Stimulated activated CD8-positive, alpha-beta memory T cell treated with anti-CD3 and anti-CD28 coated beads, Interleukin-15, amount 100 ng/mL, for 4 hours (primary cell): ENCODE measurements at places on chromosomes 4 and X.
A peak's percentile ranks its signal among the peaks of the same experiment; 100 is the strongest.

DNA sequence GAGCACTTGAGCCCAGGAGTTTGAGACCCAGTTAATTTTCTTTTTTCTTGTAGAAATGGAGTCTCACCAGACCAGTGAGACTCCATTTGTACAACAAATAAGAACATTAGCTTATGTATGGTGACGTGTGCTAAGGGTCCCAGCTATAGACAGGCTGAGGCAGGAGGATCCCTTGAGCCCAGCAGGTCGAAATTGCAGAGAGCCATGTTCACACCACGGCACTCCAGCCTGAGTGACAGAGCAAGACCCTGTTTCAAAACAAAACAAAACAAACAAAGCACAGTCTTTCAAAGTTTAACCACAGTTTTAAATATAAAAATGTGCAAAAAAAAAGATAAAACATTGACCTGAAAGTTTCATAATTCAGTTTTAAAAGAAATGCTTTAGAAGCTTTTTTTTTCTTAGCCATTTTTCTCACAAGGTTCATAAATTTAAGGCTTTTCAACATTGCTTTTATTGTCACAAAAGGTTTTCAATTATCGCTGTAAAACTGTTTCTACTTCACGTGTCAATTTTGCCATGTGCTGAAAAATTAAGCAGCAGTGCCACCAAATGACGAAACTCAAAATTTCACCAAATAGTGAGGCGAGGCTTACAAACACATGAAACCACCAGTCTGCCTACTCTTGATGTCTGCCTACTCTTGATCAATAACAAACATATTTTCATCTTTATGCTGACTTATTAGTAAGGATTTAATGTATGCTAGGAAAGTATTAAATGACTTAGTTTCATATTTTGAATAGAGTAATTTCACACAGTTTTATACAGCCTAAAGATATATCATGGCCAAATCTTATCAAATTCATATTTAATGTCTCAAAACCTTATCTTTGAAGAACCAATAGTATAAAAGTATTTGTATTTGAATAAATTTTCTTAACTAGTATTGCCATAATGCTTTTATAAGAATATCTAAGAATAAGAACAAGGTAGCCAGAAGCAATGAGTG, 126.3 kb downstream of the NEK1 start:
- DNase-seq: no peak

DNA sequence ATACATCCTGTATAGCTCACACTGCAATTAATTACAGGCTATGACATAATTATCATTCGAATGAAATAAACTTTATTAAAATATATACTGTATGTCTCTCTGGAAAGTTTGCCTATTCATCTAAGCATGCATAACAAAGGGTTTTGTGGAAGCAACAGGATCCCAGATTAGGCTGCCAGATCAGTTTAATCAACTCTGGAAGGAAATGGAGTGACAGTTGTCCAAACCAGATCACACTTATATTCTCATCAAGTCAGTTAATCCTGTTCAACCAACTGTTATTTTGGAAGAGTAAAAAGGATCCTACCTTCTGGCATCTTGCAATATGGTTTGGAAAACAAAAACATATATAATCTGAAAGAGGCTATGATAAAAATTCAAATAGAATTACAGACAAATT, 312.2 kb downstream of the FAT4 start:
- DNase-seq: no peak

- DNase-seq: no peak
Observed at GRCh38 chr4:89157488-89158024, 46.2 kb downstream of the TIGD2 start.

DNA sequence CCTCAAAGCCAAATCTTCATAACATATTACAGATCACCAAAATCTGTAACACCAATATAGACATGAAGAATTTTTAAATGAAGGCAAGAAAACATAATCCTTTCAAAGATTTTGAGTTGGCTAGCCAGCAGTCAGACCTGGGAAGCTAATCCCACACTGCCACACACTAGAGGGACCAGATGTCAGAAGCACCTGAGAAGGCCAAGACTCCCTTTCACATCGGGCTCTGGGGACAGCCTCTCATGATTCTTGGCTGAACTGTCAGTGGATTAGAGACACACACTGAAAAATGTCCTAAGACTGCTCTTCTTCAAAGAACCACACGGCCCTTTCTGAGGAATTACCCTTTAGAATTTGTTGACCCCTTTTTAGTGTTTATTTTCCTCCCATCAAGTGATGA, 28.2 kb upstream of the SPATA4 start:
- DNase-seq: no peak

DNA sequence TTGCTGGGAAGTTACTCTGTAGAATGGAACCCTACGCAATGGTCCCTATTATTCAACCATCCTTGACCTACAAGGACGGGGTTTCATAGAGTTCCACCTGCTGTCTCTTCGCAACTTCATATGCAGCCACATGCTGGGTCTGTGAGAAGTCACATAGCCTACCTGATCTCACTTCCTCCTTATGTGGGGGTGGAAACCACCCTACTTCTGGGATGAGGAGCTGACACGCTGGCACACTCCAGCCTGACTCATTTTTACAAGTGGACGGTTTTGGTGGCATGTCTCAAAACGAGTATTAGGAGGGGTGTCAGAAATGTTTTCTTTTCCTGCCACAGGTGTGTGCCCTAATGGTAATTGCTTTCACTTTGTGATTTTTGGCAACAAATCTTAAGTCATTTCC, 36.8 kb upstream of the ARSD start:
- no peak for DNase-seq

- no peak for DNase-seq
Observed at GRCh38 chrX:111490688-111491087, 20.8 kb upstream of the SERTM2 start.

- DNase-seq: no peak
Observed at GRCh38 chrX:9609499-9609898, 144.6 kb downstream of the TBL1X start.

- DNase-seq: no peak
Observed at GRCh38 chrX:100926453-100926852, 2.3 kb downstream of the XKRX start.

- no peak for DNase-seq
Observed at GRCh38 chr4:184958923-184959210, 59.4 kb upstream of the HELT start.

GRCh38 chrX:80022363-80023031, 7.9 kb downstream of the TBX22 start:
- no peak for DNase-seq

- no peak for DNase-seq
Observed at GRCh38 chrX:152892999-152893891, 4.6 kb upstream of the ZNF185 start.

- no peak for DNase-seq
Observed at GRCh38 chr4:76211769-76212708, 1.6 kb downstream of the SCARB2 start.

DNA sequence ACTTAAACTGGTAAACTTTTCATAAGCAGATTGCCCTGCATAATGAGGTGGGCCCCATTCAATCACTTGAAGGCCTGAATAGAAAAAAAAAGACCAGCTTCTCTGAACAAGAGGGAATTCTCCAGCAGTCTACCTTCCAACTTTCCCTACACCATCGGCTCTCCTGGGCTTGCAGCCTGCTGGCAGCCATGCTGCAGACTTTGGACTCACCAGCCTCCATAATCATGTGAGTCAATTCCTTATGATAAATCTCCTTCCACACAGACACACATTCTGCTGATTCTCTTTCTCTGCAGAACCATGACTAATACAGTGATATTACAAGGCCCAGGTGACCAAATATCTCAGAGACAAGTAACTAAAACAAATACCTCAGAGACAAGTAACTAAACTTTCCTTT, 113.8 kb upstream of the WDR17 start:
- no peak for DNase-seq

- DNase-seq: no peak
Observed at GRCh38 chrX:2526390-2526789, 25.6 kb upstream of the DHRSX start.

DNA sequence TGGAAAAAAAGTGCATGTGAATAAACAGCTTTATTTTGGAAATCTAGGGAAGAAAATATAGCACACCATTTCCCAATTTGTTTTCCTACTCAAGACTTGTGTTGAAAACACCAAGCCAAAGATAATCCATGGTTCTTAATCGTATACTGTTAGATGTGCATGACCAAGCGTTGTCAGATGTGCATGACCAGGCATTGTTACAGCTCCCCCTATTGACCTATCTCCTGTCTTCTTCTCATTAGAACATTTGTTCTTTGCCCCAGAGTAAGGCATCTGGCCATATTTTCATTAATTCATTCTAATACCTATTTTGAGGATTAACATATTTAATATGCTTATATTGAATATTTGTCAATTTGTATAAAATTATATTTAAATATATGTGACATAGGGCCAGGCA, 14.4 kb upstream of the VCX start:
- no peak for DNase-seq

GRCh38 chr4:25448379-25449109, 71.5 kb downstream of the ANAPC4 start:
- DNase-seq: no peak

DNA sequence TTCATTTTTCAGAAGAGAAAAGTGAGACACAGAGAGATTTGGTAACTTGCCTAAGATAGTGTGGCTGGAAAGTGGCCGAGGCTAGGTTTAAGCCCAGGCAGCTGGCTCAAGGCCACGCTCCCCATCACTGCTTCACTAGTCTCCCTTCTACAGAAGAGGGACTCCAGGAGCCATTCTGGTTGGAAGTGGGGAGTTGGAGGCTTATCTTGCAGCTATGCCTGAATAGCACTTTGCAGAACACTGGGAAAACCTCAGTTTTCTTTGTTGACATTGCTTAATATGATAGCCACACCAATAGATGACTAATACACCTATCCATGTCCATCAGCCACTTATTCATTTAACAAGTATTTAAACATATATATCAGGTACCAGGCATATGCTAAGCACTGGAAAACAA, 18.5 kb downstream of the LRRC66 start:
- DNase-seq: no peak

- no peak for DNase-seq
Observed at GRCh38 chr4:52094376-52095145, 43.5 kb downstream of the SPATA18 start.

GRCh38 chr4:39706334-39706733, 8.4 kb downstream of the UBE2K start:
- DNase-seq: no peak

DNA sequence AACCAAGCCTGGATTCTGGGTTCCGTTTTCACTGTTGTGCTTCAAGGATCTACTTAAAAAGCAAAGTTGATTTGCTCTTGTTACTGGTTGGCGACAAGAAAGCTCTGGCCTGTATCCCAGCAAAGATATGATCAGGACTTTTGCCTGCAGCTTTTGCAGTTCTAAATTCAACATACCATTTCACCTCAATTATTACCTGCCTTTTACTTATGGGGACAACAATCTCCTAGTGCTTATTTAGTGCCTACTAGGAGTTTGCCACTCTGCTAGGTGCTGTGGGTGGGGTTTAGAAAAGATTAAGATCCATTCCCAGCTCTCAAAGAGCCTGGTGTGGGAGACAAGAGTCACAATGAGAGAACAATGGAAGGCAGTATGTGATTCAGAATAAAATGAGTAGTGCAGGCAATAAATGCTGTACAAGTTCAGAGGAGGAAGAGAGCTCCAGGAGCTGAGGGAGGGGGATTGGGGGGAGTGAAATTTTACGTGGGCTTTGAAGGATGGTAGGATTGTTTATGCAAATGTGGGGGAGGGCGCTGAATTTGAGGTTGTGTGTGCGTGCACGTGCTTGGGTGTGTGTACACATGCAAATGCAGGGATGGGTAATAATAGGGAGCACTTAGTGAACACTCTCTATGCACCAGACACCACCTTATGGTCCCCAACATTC, 5.0 kb upstream of the TMEM164 start:
- DNase-seq: no peak

GRCh38 chrX:65821721-65822496, 154.5 kb downstream of the MSN start:
- peak; percentile 4 for DNase-seq

DNA sequence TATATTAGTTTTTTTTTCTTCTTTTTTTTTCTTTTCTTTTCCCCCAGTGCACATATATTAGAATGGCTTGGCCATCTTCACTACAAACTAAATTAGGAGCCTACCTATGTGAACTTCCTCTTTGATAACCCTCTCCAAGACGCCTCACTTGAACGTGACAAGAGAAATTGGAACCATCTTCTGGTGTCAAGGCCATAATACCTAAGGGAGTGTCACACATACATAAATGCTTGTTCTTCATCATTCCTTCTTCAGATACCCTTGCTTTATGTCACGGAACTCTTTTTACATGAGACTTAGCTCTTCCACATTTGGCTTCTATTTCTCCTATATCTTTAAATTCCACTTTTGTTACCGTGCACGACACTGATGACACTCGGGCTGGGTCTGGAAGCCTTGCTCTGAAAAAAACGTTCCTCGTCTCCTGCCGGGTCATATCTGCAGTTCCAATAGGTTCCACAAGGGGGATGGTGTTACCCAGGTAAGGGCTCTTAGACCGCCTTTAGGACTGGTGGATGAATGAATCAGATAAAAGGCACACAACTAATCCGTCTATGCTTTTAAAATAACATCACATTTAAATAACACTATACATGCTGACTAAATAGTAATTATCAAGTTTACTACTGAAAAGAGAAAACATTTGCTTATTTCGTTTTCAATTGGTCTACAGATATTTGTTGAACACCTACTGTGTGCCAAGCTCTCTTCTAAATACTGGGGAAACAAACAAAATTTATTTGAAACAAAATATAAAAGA, 19.9 kb downstream of the DGAT2L6 start:
- DNase-seq: peak; percentile 2

- no peak for DNase-seq
Observed at GRCh38 chr4:109738104-109738872, 8.4 kb upstream of the PLA2G12A start.

DNA sequence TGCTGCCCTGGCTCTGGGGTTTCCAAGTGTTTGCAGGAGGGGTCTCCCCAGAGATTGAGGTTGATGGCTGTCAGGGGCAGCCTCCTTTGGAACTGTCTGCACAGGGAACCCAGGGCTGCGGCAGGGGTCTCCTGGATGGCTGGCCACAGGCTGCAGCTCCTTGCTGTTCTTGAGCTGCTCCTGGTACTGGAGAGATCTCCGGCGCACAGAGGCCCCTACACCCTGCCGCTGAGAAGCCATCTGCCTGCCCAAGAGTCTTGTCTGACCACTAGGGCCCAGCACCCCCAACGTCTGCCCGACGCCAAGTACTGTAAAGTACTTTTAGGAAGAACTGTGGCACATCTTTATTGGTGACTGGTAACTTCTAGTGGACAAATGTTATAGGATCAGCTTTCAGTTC, 13.5 kb downstream of the STIM2 start:
- DNase-seq: no peak

- no peak for DNase-seq
Observed at GRCh38 chr4:15636818-15637217, 18.3 kb downstream of the FBXL5 start.

- no peak for DNase-seq
Observed at GRCh38 chrX:11100281-11101035, 10.7 kb upstream of the HCCS start.
